T-helper 17 cell (primary cell): ENCODE measurements at places on chromosomes 13 and 19.
A peak's percentile ranks its signal among the peaks of the same experiment; 100 is the strongest.

DNA sequence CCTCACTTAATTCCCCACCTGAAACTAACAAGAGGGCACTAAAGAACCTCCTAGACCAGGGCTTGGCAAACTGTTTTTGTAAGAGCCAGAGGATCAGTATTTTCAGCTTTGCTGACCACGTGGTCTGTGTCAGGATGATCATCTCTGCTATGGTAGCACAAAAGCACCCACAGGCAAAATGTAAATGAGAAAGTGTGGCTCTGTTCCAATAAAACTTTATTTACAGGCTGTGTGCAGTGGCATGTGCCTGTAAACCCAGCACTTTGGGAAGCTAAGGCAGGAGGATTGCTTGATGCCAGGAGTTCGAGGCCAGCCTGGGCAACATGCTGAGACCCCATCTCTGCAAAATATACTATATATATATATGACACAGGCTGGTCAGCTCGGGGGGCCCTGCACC is 31.2 kb downstream of the DNMT1 start:
- no peak for DNase-seq

DNA sequence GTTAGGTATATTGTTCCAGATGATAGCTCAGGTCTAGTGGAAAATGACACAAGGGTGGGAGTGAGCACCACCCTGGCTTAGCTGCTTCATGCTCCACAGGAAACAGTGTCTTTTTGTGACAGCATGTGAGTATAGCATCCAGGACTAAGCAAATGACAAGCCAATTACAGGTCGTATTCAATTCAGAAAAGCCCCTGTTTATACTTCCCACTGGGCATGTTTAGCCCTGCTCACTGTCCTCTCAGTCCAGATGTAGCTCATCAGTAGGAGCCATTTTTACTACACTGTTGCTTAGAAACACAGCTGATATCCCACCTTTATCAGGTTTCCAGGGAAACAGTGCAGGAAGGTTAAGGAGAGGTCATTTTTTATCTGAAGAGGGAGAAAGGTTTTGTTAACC is 8.0 kb downstream of the ABHD13 start:
- DNase-seq, result no peak

DNA sequence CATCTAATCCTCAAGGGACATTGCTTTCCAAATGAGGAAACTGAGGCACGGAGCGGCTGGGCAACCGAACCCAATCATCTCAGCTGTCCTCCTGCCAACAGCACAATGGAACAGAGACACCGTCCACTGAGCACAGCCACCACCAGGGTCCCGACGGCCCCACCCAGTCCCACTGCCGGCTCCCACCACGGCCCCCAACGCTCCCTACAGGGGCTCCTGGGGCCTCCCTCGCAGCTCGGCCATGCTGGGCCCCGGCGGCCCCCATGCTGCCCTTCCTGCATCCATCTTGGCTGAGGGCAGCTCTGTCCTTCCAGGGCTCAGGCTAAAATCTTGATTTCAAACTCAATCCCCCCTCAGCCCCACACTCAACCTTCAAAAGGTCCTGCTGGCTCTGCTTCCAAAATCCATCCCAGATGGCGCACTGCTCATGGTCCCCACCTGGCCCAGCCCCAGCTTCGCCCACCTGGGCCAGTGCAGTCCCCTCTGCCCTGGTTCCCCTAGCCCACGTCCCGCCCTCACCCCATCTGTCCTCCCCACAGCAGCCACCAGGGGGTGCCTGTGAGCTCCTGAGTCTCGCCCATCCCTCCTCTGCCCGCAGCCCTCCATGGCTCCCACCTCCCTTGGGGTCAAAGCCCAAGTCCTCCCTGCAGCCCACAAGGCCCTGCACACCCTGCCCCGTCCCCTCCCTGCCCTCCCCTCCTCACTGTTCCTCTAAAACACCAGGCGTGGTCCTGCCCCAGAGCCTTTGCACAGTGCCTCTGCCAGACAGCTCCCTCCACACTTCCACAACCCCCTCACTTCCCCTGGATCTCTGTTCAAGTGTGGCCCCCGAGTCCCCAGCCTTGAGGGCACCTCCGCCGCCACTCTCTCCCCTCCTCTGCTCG is 7.9 kb downstream of the PIP5K1C start:
- DNase-seq, result peak; percentile 46

GRCh38 chr13:113931841-113932459 is 41.9 kb downstream of the C13orf46 start:
- no peak for DNase-seq

- no peak for DNase-seq
Observed at GRCh38 chr19:38737281-38737865, 6.9 kb downstream of the CAPN12 start.

GRCh38 chr19:51107406-51108065 is 673 bp downstream of the CTU1 start:
- DNase-seq, result no peak

GRCh38 chr19:28509079-28509895 is 703.7 kb downstream of the UQCRFS1 start:
- no peak for DNase-seq

GRCh38 chr13:35483761-35484160 is 7.3 kb upstream of the MAB21L1 start:
- DNase-seq, result no peak

GRCh38 chr13:83008212-83008929 is 873.9 kb downstream of the SLITRK1 start:
- no peak for DNase-seq

- peak; percentile 86 for DNase-seq
Observed at GRCh38 chr19:54168174-54168917, 4.6 kb downstream of the TMC4 start.

- DNase-seq, result no peak
Observed at GRCh38 chr13:90526711-90527110, 820.8 kb upstream of the MIR17HG start.

GRCh38 chr13:79225487-79226232 is 180.4 kb downstream of the RBM26 start:
- no peak for DNase-seq

DNA sequence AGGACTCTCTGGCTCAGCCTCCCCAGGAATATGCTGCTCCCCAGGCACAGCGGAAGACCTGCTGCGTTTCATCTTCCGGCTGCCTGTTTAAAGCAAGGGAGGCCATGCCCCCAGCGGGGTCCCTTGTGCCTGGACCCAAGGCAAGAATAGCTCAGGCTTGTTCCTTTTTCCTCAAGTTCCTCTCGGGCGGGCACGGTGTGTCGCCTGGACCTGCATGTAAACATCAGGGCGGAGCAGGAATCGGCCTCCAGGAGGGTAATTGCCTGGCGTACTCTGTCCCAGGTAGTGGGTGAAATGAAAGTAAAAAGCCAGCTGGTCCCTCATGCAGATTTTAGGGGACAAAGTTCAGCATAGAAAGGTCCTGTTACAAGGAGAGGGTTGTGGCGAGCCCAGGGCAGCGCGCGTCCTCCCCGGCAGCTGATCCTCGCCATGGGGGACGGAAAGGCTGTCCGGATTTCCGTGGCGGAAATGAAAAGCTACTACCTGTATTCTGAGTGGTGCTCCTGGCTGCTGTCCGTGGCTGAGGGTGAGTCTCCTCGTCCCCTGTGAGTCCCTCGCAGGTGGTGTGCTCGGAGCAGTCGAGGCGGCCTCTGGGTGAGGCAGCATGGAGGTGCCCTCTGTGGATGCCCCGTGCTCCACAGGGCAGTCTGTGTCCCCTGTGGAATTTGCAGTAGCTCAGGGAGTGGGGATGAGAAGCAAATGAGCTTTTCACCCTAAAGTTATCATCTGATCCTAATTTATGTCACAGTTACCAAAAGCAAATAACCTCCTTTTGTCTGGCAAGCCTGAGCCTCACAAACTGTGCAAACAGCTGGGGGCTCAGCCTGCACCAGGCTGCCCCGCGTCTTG is 16.2 kb downstream of the MCF2L start:
- DNase-seq, result no peak

GRCh38 chr13:112812306-112813055 is 122.6 kb downstream of the ATP11A start:
- no peak for DNase-seq

- DNase-seq, result no peak
Observed at GRCh38 chr13:20942938-20943559, 40.5 kb upstream of the XPO4 start.

DNA sequence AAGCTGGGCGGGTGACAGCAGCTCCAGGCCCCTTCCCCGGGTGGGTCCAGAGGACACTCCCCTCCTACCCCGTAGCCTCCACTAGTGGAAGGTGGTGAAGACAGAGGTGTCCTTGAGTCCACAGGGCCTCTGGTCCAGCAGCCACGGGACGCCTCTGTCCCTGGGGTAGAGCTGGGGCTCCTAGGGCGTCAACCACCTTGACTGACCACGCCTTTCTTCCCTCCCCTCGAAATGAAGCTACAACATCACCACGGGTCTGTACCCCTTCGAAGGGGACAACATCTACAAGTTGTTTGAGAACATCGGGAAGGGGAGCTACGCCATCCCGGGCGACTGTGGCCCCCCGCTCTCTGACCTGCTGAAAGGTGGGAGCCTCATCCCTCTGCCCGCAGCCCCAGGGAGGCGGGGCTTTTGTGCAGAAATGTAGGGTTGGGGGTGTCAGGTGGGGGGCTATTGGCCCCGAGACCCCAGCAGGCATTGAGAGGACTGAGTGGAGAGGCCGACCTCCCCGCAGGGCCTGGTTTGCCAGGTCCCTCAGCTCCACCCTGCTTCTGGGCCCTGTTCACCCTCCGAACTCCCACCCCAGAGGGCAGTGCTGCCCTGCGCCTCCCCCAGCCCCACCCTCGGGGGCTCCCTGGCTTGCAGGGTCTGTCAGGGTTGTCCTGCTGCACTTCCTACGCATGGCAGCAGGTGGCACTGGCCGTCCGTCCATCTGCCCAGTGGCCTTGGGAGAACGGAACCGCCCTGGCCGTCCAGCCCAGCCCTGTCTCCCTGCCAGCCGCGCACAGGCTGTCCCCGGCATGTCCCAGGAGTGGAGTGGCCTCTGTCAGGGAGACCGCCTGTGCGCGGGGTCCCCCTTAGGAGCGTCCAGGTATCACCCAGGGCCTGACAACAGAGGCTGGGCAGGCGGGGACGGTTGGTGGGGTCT is 15.7 kb downstream of the STK11 start:
- no peak for DNase-seq

DNA sequence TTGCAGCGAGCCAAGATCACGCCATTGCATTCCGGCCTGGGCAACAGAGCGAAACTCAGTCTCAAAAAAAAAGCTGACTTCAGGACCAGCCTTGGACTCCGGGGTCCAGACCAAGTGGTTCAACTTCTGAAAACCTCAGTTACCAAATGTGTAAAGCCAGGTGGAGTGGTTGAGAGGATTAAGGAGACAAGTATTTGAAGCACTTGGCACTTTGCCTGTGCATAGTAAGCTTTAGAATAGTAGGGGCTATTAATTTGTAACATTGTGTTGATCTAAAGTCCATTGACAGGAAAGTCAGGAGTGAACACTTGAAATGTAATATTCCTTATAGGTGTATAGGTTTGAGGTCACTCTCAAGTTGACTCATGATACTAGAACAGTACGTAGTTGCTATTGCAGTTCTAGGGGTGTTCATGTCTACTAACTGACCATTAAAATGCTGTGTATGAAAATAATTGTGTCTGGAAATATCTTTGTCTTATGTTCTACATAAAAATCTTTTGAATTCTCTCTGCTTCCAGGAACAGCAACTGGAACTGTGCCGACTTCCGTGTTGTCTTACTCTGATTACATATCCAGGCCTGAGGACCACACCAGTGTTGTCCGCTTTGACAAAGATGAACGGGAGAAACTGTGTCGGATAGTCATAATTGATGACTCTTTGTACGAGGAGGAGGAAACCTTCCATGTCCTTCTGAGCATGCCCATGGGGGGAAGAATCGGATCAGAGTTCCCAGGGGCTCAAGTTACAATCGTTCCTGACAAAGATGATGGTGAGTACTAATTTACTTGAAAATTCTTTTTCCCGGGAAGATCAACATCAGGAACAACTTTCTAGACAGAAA is 97.4 kb downstream of the FREM2 start:
- no peak for DNase-seq

- no peak for DNase-seq
Observed at GRCh38 chr19:42628411-42629140, 33.9 kb upstream of the CEACAM8 start.

GRCh38 chr13:100898431-100898830 is 223.8 kb upstream of the TMTC4 start:
- no peak for DNase-seq

DNA sequence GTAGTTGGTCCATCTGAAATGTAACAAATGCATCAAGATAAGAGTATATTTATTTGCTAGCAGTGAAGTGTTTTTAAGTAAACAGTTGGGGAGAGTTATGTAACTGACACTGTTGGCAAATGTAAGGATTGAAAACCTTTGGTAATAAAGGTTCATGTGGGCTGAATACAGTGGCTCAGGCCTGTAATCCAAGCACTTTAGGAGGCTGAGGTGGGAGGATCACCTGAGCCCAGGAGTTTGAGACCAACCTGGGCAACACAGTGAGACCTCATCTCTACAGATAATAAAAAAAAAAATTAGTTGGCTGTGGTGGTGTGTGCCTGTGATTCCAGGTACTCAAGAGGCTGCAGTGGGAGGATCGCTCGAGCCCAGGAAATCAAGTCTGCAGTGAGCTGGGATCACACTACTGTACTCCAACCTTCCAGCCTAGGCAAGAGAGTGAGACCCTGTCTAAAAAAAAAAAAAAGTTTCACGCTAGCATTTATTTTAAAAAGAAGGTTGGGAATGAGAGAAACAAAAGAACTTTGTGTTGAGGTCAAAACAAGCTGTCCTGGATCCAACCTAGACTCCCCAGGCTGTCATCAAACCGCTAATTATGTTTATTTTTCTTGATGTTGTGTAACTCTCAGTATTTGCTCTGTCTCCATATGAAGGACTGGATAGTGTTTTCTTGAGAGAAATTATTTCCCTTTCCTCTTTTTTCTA is 20.7 kb downstream of the SETDB2 start:
- DNase-seq, result no peak

GRCh38 chr13:96899946-96900345 is 94.3 kb downstream of the OXGR1 start:
- no peak for DNase-seq

DNA sequence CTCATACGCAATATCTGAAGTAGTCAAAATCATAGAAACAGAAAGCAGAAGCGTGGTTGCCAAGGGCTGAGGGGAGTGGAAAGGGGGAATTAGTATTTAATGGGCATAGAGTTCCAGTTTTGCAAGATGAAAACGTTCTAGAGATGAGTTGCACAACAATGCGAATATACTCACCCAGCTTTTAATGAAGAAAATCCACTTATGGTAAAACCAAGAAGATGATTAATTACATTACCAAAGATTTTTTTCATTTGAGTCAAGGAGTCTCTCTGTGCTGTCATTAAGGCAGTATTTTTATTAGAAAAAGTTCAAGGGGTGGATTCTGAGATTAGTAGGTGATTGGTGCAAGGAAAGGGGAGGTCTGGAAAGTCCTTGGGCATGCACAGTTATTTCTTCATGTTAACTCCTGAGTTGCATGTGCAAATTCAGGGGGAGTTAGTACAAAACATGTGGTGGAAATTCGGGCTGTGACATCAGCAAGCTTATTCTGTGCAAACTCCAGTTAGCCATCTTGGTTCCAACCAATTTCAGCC is 6.9 kb upstream of the CBY2 start:
- no peak for DNase-seq

DNA sequence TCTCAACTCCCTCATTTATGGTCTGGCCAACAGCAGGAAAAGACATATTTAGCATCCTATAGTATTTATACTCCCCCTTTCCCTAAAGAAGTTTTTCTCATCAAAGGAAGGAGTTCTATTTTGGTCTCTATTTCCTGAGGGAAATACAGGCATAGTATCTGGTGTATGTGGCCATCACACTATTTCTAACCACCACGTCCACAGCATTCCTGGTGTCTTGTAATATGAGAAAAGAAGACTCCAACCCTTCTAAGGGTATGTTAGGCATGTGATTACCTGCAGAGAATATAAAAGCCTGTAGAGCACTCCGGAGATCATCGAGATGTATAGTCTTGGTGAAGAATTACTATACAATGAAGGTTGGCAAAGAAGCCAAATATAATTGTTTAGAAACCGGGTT is 137.4 kb downstream of the VWA8 start:
- no peak for DNase-seq
